T47D (cell line): ENCODE measurements at places on chromosomes 2 and 18.

GRCh38 chr2:15579641-15580040, 12.0 kb upstream of the DDX1 start:
- DNase-seq = no peak

- no peak for DNase-seq
Observed at GRCh38 chr2:240160291-240161086, 20.0 kb upstream of the OTOS start.

- no peak for DNase-seq
Observed at GRCh38 chr2:105739426-105739825, 5.3 kb upstream of the NCK2 start.

- no peak for DNase-seq
Observed at GRCh38 chr2:238101891-238102841, 2.0 kb downstream of the ESPNL start.

- DNase-seq = no peak
Observed at GRCh38 chr18:45046961-45047360, 366.3 kb downstream of the SETBP1 start.

- no peak for DNase-seq
Observed at GRCh38 chr2:214489702-214490101, 78.8 kb downstream of the VWC2L start.

DNA sequence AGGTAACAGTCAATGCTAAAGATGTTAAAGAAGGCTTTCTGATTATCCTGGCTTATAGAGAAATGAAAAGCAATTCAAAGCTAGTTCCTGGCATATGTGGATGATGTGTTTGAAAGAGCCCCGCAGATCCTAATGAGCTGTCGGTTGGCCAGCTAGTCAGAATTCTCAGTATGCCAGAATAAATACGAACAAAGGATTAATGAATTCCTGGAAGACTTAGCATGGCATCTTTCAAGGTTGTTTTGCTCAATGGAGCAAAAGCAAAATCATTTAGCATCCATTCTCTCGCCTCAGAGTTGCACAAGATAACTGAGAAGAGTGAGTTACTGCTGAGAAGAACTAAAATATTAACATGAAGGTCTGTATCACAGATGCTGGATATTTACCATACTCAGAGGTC, 307.6 kb downstream of the RIT2 start:
- no peak for DNase-seq

GRCh38 chr2:138780446-138780880, 273 bp upstream of the NXPH2 start:
- DNase-seq = no peak

DNA sequence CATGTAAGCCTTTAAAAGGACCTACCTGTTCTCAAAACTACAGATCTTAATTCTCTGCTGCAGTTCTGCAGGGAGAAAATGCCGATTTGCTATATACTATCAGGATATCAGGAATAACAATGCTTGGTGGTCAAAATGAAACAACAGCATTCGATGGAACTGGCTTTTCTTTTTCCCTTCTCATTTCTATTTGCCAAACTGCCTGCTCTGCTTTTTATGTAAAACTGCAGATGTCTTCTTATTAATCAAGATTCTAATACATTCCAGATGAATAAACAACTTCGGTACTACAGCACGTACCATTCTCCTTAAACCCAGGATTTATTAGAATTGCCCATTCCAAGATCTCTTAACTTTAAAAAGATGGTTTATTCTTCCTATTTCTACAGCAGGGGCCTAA, 100.9 kb downstream of the ZNF521 start:
- DNase-seq = no peak

- no peak for DNase-seq
Observed at GRCh38 chr2:96737831-96738230, 2.0 kb downstream of the LMAN2L start.

DNA sequence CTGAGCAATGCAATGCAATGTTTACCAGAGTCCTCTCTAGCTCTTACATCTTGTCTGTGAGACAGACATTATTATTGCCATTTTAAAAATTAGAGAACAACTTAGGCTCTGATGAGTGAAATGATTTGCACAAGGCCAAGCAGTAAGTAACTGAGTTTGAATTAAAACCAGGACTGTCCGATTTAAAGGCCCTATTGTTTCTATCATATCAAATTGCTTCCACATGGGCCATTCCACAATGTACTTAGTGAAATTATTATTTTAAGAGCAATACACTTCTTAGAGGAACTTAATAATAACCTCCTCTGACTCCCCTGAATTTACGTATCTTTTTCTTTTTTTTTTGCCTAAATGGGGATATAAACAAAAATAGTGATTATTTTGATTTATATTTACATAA, 64.6 kb downstream of the PLCL1 start:
- no peak for DNase-seq

- DNase-seq = no peak
Observed at GRCh38 chr2:43074052-43074451, 152.4 kb downstream of the ZFP36L2 start.

GRCh38 chr2:148914463-148914862, 39.4 kb downstream of the KIF5C start:
- no peak for DNase-seq
